ENCODE measurements at places on chromosomes 1 and 21.

DNA sequence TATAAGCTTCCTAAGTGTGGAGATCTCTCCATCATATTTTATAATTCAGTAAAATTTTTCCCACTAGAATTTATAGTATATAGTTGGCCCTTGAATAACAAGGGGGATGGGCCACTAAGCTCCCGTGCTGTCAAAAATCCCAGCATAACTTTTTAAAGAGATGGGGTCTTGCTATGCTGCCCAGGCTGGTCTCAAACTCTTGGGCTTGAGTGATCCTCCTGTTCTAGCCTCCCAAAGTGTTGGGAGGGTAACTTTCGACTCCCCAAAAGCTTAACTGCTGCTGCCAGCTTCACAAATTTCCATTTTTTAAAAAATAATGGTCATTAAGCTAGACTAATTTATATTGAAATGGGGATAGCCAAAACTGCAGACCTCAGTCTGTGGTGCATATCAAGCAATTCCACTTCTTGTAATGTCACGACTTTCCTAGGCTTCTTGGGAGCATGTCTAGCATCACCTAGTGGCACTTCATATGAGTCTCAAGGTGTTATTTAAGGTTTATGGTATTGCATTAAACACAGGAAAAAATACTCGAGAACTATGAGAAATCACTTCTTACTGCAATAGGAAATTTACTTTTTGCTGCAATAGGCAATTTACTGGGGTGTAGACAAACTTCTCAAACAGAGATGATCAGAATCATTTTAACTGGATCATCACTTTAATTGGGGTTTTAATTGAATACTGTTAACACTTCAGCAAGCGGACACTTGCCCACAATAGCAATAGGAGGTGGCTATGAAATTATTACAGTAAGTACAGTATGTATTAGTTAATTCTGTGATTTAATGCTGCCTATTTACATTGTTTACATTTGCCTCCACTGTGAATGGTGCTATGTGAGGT is 19.3 kb upstream of the ACTA1 start:
- DNase-seq = no peak

GRCh38 chr1:15219280-15220023 is 27.6 kb upstream of the FHAD1 start:
- no peak for DNase-seq

GRCh38 chr1:10438677-10439163 is 8.5 kb downstream of the CENPS start:
- DNase-seq = no peak

- no peak for DNase-seq
Measured at GRCh38 chr1:18761948-18762840, 97.3 kb downstream of the TAS1R2 start.

- no peak for DNase-seq
Measured at GRCh38 chr1:77925956-77926355, 37.5 kb downstream of the NEXN start.

GRCh38 chr1:100718581-100718980 is 961 bp upstream of the VCAM1 start:
- DNase-seq = no peak

- DNase-seq = no peak
Measured at GRCh38 chr1:221858818-221859611, 117.1 kb upstream of the DUSP10 start.

DNA sequence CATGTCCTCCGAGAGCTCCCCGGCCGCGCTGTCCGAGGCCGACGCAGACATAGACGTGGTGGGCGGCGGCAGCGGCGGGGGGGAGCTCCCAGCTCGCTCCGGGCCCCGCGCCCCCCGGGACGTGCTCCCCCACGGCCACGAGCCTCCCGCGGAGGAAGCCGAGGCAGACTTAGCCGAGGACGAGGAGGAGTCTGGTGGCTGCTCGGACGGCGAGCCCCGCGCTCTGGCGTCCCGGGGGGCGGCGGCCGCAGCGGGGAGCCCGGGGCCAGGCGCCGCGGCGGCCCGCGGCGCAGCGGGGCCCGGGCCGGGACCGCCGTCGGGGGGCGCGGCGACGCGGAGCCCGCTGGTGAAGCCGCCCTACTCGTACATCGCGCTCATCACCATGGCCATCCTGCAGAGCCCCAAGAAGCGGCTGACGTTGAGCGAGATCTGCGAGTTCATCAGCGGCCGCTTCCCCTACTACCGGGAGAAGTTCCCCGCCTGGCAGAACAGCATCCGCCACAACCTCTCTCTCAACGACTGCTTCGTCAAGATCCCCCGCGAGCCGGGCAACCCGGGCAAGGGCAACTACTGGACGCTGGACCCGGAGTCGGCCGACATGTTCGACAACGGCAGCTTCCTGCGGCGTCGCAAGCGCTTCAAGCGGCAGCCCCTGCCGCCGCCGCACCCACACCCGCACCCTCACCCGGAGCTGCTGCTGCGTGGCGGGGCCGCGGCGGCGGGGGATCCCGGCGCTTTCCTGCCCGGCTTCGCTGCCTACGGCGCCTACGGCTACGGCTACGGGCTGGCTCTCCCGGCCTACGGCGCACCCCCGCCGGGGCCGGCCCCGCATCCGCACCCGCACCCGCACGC is 547 bp downstream of the FOXD2 start:
- DNase-seq = no peak

GRCh38 chr1:107993920-107994319 is 28.9 kb upstream of the VAV3 start:
- DNase-seq = no peak

GRCh38 chr1:23759277-23759676 is 16.0 kb downstream of the ELOA start:
- DNase-seq = no peak

DNA sequence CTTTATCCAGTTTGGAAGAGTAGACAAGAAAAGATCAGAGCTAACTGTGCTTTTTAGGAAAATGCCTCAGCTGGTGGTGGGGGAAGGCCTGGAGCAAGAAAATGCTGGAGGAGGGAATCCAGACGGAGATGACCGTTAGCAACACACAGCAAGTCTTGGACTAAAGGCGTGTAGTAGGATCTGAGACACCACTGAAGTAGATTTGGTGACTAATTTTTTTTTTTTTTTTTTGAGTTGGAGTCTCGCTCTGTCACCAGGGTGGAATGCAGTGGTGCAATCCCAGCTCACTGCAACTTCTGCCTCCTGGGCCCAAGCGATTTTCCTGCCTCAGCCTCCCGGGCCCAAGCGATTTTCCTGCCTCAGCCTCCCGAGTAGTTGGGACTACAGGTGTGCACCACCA is 41.2 kb downstream of the LPAR3 start:
- no peak for DNase-seq

DNA sequence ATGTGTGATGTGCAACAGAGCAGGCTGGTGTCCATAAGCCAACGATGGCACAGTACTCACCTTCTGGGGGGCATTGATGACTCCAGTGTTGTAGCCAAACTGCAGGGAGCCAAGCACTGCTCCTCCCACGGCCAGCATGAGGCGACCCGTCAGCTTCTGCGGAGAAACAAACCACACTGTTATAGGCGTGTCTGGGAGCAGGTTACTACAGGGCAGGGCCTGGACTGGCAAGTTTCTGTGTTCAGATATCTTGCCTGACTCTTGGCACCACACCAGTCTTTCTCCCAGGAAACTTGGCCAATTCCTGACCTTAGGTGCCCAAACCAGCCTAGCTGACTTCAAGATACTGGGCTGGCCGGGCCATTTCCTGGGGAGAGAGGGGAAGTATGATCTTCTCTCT is 15.5 kb downstream of the SLC2A1 start:
- DNase-seq = peak; percentile 89

- no peak for DNase-seq
Measured at GRCh38 chr1:4118746-4119515, 218.9 kb upstream of the C1orf174 start.

DNA sequence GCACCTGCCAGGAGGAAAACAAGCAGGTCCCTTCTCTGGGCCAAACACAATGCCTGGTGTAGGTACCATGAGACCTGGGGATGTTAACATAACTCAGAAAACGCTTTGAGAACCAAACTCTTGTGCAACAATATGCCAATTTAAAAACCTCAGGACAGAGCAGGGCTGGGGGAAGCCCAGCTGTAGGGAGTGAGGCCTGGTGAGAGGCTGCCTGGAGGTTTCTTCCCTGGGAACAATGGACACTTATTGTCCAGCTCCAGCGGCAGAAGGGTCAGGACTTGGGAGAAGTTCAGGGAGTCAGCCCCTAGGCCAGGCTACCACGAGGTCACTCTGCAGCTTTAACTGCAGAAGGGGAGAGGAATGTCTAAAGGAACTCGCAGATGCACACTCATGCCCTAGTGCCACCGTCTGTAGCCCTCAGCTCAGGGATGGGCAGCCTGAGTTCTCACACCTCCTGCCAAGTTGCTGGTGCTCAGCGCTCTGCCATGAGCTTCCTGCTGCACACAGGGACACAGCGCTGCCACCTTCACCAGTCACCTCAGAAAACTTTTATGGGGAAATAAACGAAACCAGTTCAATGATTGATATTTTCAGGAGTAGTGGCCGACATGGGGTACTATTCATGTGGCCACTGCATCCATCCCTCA is 8.5 kb downstream of the GPR157 start:
- no peak for DNase-seq

- DNase-seq = no peak
Measured at GRCh38 chr1:25006770-25007169, 76.7 kb upstream of the RUNX3 start.

GRCh38 chr1:20686883-20687725 is 25.9 kb upstream of the DDOST start:
- DNase-seq = no peak

DNA sequence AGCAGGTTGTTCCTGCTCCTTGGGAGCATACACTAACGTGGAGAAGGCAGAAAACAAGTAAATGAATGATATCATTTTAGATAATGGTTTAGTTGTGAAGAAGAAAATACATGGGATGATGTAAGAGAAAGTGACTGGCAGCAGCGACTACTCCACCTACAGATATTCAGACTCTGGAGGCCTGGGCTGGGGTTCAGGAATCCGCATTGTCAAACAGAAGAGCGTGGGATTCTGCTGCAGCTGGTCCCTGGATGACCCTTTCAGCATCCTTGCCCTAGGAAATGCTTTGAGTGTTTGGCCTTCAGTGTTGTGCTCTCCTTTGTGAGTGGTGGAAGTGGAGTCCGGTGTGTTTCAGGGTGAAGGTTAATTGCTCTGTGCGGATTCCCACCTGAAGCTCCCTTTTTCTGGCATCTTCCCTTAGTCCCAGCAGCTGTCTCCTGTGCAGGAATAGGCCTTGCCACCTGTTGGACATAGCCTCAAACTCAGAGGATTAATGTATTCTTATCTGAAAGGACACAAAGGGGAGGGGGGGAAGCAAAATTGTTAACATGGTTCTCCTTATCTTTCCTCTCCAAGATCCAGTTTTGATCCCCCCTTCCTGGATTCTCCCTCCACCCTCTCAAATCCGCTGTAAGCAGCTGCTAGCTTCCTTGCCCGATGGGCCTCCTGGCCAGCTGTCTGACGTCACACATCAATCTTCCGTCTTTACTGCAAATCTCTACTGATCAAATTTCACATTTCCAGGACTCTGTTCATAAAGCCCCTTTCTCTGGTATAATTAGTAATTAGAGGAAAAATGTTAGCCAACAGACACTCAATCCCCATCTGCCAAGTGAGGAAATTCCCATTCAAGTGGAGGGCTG is 68.3 kb upstream of the SPAG17 start:
- DNase-seq = no peak

DNA sequence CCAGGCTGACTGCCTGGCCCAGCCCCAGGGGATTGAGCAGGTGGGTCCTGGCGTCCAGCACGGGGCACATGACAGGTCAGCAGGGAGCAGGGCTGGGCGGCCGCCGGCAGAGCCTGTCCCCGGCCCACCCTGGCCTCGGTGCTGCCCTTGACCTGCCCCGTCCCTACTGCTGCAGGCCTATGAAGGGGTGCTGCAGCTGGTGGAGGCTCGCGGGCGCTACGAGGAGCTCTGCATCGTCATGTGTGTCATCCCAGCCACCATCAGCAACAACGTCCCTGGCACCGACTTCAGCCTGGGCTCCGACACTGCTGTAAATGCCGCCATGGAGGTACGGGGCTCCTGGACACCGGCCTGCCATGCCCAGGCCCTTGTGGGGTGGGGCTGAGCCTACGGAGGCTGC is 15.6 kb downstream of the CFAP410 start:
- no peak for DNase-seq

DNA sequence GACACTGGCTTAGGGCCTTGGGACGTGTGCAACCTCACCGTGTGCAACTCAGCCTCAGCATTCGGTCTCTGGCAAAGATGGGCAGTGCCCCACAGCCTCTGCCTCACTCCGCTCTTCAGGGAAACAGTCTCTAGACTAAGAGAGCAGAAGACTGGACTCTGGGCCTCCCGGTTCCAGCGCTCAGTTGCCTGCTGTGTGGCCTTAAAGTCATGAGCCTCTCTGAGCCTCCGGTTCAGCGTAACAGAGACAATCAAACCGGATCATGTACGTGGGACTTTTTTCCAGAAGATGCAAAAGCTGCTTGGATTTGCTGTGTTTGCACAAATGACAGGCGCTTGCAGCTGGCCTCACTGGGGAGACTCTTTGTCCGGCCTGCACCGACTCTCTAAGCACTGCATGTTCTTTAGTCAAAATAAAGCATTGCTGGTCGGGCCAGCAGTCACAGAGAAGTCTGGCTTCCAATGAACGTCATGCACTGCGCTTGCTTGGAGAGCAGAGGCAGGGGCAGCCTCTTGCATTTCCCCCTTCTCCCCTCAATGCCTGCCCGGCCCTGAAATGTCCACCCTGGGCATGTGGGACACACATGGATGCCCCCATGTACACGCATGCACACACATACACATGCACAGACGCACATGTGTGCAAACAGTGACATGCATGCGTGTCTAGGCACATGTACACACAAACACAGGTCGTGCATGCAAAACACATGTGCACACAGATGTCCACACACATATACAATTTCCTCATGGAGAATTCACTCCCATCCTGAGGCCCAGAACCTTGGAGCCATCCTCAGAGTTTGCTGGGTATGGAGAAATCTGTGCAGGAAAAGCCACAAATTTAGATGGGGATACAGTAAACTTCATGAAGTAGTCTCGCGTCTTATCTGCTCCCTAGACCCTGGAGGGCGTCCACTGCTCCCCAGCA is 152.4 kb downstream of the PRDM16 start:
- no peak for DNase-seq

DNA sequence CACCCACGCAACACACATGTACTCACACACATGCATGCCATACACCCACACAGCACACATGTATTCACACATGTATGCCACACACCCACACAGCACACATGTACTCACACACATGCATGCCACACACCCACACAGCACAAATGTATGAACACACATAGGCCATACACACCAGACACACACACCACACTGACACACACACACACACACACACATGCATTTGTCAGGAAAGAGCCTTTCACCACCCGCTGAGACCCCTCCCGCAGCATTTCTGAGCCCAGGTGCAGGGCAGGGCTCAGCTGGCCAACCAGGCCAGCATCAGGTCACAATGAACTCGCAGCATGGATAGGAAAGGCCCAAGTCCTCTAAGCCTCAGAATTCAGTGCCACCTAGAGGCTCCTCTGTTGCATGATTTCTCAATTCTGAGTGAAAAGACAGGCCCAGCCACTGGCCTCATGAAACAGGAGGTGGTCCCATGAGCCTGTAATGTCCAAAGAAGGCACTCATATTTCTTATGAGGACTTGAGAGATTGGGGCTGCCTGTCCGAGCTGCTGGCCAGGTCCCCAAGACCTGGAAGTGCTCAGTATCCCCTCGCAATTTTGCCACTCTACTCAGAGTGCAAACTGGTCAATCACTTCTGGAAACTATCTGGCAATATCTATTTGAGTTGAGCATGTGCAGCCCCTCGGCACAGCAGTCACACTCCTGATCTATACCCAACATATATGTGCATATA is 57.3 kb downstream of the PSMG1 start:
- peak; percentile 64 for DNase-seq

- DNase-seq = no peak
Measured at GRCh38 chr1:21289700-21290545, at the start of gene ECE1. Gene ECE1 (minus strand): TSS chr1:21290463. CDS start chr1:21290414, 49 bp downstream.

Data from ureter (tissue), 1 donor.